CD4-positive, alpha-beta T cell treated with Interferon gamma for 1 hour (primary cell): ENCODE measurements at places on chromosomes 3 and 15.

- DNase-seq = peak; percentile 49
Observed at GRCh38 chr15:84981711-84982300, at the start of gene PDE8A. TSS of gene PDE8A (plus strand) at chr15:84981856. CDS start at chr15:84982163, 307 bp downstream.

DNA sequence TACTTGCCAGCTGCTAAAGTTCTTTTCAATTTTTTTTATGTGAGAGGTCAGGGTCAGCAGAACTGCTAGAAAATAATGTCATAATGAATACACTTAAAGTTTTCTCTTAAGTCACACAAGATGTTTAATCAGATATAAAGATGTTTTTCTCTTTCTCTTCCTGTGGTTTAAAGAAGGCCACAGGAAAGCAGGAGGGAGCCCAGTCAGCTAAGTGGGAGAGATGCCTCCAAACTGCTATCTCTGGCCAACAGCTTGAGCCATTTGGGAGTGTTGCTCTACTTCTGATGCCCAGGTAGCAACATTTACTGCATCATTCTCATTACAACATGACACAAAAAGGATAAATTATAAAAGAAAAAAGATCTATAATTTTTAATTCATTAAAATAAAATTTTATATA lies 45.7 kb upstream of the NLGN1 start:
- no peak for DNase-seq

- no peak for DNase-seq
Observed at GRCh38 chr3:60126511-60127304, 1076.9 kb upstream of the CFAP20DC start.

DNA sequence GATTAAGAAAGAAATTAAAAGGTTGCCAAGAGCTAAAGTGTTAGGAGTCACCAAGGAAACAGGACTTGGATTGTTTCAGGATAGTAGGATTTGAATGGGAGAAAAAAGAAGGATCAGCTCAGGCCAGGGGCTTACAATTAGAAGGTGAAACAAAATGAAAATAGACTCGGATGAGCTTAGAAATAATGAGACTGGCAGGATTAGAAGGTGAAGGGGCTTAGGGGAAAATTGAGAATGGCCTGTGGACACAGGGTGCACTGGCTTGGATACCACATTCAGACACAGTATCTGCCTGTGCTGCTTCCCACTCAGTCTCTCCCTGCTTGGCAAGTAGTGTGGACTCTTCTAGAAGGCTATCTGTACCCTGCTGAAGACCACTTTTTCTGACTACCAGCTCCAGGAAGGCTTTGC lies 206.1 kb upstream of the ATP10A start:
- no peak for DNase-seq

DNA sequence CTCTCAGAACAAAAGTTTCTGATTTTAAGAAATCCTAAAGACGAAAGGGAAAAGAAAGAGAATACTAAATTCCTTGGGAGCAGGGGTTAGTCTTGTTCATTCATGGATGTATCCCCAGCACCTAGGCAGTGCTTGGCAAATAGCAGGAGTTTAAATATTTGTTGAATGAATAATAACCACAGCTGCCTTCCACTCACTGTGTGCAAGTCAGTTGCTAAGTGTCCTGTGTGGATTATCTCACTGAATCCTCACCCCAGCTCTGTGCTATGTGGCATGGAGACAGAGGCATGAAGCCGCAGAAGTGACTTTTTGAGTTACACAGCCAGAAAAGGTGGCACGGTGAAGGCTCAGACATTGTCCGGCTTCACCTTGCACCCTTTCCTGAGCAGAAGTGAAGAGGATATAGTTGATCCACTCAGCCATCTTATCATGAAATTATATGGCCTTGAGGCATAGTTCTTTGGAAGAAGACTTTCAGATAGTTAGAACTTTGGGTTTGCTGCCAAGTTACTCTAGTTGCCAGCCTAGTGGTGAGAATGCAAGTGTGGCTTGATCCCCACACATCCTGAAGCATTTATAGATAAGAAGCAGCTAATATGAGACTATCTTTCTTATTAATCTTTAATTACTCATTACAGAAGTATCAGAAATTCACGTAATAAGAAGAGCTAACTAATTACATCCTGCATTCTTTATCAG lies 355.5 kb downstream of the LRTM1 start:
- DNase-seq = no peak

GRCh38 chr3:120907659-120908029 lies 361 bp upstream of the STXBP5L start:
- no peak for DNase-seq

DNA sequence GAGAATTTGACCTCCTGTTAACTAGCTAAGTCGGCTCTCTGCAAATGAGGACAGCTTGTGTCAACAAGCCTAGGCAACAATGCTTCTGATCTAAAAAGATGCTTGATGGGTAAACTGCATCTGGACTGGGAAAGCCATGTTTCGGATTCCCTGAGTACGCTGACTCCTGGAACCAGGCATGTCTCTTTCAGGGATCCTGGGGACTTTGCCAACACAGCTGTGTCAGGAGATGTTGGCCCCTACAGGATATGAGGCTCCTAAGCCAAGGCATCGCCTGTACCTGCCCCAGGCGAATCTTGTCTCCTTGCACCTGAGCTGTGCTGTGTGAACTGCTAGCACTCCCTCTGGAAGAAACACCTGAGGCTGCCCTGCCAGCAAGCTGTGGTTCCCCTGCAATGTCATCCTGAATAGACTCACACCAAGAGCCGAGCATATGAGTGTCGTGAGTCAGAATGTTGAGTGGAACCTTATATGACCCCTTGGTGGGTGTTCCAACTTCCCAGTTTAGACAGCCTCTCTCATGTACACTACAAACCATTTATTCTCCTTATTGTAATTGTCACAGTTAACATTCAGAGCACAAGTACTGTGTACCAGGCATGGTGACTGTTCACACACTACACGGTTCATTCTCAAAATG lies 17.0 kb downstream of the EOGT start:
- DNase-seq = no peak

GRCh38 chr3:100141586-100141985 lies 27.3 kb upstream of the FILIP1L start:
- no peak for DNase-seq

GRCh38 chr3:108352176-108352575 lies 55.8 kb downstream of the HHLA2 start:
- no peak for DNase-seq

DNA sequence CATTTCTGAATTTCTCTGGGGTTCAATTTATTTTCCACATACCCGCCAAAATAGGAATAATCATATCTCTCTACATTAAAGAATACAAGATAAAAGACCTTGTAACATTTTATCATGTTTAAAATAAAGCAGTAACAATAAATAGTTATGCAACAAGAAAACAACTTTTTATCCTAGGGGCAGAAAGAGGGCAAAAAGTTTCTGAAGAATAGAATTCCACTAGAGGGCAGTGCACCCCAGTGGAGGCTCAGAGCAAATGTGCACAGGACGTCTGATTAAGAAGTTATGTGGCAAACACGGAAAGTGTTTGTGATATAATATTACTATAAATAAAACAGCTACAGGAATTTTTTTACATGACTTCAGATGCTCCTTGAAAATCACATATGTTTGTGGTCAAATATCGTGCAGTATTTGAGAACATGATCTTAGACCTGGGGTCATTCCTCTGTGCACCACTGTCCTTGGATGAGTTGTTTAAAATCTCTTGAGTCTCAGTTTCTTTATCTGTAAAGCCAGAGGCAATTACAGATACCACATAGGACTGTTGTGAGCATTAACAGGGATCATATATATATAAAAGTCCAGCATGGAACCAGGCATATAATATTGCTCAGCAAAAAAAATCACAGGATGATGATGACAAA lies 13.2 kb upstream of the PIK3R4 start:
- peak; percentile 30 for DNase-seq

DNA sequence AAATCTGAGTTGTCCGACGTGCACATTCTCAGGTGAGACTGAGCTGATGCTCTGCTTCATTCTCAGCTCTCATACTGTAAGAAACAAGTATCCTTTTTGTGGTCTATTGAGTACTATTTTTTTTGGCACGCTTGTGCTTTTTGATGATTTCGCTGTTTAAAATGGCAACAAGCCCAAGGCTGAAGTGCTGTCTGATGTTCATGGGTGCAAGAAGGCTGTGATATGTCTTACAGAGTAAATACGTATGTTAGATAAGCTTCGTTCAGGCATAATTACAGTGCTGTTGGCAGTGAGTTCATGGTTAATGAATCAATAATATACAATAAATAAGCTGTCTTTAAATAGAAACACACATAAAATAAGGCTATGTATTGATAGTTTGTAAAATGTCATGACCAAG lies 27.2 kb downstream of the AQR start:
- no peak for DNase-seq

DNA sequence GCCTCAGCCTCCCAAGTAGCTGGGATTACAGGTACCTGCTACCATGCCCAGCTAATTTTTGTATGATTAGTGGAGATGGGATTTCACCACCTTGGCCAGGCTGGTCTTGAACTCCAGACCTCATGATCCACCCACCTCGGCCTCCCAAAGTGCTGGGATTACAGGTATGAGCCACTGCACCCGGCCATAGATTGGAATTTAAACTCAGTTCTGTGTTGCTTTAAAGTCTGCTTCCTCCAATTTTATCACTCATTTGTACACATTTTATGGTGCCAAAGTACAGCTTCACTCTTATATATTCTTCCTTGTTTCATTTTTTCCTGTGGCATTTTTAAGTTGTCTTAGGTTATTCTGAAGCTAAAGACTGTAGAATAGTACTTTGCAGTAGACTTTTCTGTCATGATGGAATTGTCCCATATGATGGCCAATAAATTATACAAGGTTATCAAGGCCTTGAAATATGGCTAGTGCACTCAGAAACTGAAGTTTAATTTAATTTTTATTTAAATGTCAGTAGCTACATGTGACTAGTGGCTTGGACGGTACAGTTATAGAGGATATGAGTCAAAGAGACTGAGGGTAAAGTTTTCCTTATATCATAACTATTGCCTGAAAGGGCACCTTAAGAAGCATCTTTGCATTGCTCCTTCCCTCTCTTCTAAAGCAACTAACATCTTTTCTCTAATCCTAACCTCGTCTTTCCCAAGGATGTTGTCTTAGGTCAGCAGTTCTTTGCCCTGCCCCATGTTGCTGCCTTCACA lies 28.1 kb downstream of the ATP11B start:
- no peak for DNase-seq

- no peak for DNase-seq
Observed at GRCh38 chr3:13497386-13497785, 17.3 kb downstream of the HDAC11 start.

DNA sequence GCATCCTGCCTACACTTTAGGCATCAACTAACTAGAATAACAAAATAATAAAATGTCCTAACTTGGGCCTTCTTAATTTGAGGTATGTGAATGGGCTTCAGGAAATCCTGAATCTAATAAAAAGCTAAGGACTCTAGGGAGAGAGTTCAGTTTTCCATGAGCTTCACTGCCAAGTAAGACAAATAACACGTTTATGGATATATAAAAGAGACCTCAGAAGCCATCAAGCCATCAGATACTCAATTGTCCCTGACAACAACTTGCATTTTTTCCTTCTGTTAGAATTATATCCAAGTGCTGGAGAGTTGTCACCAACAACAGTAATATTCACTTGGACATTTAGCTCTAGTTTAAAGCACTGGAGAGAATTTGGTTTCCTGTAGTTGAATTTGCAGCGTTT lies 102.4 kb upstream of the IGSF10 start:
- no peak for DNase-seq

DNA sequence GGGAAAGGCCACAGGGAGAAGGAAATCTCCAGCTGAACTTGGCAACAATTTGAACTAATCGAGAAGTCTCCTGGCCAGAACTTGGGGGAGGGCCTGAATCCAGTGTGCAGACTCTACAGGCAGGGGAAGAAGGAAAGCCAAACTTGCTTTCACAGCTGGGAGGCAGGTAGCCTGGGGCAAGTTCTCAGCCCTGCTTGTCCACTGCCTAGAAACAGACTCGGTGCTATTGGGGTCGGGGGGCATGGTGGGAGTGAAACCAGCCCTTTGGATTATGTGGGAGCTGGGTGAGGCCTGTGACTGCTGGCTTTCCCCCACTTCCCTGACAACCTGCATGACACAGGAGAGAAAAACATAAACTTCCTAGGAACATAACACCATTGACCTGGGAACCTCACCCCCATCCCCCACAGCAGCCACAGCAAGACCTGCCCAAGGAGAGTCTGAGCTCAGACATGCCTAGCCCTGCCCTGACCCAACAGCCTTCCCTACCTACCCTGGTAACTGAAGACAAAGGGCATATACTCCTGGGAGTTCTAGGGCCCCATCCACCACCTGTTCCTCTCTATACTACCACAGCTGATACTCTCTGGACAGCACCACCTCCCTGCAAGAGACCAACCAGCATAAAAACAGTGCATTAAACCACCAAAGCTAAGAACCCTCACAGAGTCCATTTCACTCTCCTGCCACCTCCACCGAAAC lies 103.7 kb upstream of the MNS1 start:
- no peak for DNase-seq

DNA sequence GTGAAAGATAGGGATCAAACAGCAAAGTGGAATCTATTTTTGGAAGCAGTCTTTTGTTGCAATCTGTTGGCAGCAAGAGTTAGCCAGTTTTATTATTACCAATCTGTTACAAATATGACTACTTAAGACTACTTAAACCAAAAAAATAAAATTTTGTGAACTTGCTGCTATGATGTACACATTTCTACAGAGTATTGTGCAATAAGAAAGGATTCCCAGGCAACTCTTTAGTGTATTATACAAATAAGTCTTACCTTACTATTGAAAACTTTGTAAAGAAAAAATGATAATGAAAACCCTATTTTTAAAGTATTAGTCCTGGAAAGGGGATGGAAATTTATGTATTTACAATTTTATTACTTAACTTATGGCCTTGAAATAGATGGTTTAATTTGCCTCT lies 44.7 kb downstream of the CADM2 start:
- no peak for DNase-seq

DNA sequence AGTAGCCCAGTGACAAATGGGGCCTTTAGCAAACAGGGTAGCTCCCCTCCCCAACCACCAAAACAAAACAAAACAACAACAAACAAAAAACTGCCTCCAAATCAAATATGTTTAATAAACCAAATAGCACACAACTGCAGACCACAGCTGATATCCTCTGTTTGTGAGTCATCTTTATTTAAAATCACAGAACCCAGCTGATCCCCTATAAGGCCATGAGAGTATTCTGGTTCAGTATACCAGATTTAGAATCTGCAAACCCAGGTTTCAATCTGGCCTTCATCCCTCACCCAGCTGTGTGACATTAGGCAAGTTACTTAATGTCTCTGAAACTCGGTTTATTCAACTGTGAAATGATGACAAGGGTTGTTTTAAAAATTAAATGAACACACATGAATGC lies 124.5 kb downstream of the SUCLG2 start:
- DNase-seq = no peak
